ENCODE measurements at places on chromosomes 6 and 20. TPM values are rescaled to one million over a fixed set of nuclear protein-coding genes. Genes with fewer than 3 reads are reported as not detected.

DNA sequence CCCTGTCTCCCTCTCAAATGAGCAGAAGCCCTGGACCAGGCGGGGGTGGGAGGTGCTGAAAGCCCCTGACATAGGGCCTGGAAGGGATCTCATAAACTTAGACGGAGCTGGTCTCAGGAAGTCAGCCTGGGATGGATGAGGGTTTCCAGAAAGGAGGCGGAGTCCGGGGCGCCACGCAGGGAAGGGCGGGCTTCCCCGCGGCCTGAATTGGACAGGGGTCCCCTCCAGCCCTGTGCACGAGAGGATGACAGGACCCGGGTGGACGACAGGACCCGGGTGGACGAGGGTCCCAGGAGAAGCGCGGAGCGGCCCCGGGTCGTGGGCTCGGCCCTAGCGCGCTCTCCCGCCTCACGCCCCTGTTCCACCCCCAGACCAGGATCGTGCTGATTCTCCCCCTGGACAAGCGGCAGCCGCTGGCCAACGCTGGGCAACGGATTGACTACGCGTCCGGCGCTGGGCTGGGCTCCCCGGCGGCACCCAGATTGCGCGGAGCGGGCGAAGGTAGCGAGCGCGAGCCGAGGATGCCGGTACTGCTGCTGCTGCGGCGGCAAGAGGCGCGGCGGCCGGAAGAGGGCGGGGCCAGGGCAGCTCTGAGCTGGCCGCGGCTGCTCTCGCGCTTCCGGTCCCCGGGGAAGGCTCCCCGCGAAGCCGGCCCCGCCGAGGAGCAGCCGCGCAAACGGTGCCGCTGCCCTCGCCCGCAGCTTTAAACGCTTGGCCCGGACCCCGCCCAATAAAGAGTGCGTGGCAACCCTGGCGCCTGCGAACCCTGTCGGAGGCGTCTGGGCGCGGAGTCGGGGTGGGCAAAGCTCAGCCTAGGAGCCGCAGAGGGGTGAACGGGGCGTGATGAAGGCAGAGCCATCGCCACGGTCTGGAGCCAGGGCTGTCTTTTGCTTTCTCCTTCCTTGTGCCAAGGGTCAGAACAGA, 1.3 kb downstream of the C20orf144 start:
- H3K27ac ChIP-seq: peak overlapping the region; percentile 94
- H3K4me1 ChIP-seq: no peaks in the 10 kb centered on the region
- H3K4me3 ChIP-seq: peak overlapping the region; percentile 77
- peaks cover 14% of the 10 kb centered on the region for H3K36me3 ChIP-seq
- peak; percentile 91 for DNase-seq
- H3K27me3 ChIP-seq: no peaks in the 10 kb centered on the region

DNA sequence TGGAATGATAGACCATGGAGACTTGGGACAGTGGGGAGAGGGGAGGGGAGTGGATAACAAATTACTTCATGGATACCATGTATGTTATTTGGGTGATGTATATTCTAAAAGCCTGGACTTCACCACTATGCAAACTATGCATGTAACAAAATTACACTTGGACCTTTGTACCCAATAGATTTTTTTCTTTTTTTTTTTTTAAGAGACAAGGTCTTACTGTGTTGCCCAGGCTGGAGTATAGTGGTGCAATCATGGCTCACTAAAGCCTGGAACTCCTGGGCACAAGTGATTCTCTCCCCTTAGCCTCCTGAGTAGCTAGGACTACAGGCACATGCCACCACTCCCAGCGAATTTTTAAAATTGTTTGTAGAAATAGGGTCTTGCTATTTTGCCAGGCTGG, 45.3 kb downstream of the RIPOR2 start:
- H3K4me1 ChIP-seq: no peaks in the 10 kb centered on the region
- no peak for DNase-seq
- H3K4me3 ChIP-seq: no peak overlapping the region
- no peaks in the 10 kb centered on the region for H3K27me3 ChIP-seq
- no peaks in the 10 kb centered on the region for H3K36me3 ChIP-seq
- H3K27ac ChIP-seq: no peak overlapping the region

DNA sequence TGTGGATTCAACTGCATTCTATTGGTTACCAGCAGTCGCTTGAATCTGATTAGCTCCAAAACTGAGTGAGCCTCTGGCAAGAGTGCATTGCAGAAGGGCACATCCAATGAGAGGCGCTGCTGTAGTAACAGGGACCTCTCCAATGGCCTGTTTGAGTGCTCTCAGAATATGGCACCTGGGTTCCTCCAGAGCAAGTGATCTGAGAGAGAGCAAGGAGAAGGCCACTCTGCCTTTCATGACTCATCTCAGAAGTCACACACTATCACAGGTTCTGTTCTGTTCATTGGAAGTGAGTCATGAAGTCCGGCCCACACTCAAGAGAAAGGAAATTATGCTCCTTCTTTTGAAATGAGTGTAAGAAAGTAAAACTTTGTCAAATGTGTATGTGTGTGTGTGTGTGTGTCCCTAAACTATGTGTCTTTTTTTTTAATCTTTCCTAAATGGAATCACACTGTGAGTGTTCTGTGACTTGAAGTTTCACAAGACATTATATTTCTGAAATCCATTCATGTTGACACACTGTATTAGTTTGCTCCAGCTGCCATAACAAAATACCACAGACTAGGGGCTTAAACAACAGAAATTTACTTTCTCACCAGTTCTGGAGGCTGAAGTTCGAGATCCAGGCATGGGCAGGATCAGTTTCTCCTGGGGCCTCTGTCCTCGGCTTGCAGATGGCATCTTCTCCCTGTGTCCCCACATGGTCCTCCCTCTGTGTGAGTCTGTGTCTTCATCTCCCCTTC, 138.3 kb upstream of the CDYL start:
- H3K4me1 ChIP-seq: no peaks in the 10 kb centered on the region
- H3K27ac ChIP-seq: no peak overlapping the region
- no peaks in the 10 kb centered on the region for H3K27me3 ChIP-seq
- no peak for DNase-seq

The SIRPA gene
- total RNA-seq: 21.8 TPM

The MOXD1 gene
- 9.4 TPM for total RNA-seq

The ENPP3 gene
- 0.55 TPM for total RNA-seq

The PACSIN1 gene
- 1.9 TPM for total RNA-seq

DNA sequence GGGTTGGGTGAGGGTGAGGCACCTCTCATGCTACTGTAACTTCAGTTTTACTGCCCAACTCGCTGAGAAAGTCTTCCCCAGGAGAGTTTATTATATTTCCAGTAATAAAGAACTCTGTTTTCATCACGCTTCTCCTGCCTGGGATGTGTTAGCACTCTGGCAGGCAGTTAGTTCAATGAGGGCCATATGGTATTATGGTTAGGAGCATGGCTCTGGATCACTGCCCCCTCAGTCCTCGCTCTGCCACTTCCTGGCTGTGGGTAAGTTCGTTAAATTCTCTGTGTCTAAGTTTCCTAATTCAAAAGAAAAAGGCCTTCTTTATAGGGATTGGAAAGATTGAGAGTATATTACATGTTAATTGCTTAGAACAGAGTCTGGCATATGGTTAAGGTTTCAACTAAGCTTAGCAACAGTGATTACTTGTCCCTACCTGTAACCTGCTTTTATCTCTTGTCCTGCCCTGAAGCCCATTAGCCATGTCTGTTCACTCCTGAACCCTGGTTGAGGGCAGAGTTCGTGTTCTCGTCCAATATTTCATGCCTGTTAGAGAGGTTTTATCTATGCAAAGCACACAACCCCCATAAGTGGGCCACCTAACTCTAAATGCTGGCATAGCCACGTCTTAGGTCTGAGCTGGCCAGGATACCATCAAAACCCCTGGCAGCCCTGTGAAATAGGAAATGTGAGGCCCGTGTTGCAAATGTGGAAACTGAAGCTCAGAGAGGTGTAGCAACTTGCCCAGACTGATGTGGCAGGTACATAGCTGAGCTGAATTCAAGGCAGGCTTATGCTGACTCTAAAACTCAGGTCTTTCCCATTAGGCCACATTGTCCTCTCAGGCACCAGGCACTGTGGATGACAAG, 342.5 kb upstream of the JARID2 start:
- H3K4me3 ChIP-seq: no peak overlapping the region
- H3K4me1 ChIP-seq: no peaks in the 10 kb centered on the region
- no peak overlapping the region for H3K27ac ChIP-seq
- H3K27me3 ChIP-seq: no peaks in the 10 kb centered on the region
